ENCODE measurements at places on chromosomes 4 and X. TPM values are rescaled to one million over a fixed set of nuclear protein-coding genes. Genes with fewer than 3 reads are reported as not detected.

- H3K27me3 ChIP-seq: peaks cover 6% of the 10 kb centered on the region
- H3K36me3 ChIP-seq: no peaks in the 10 kb centered on the region
- H3K27ac ChIP-seq: no peak overlapping the region
- no peak overlapping the region for H3K4me3 ChIP-seq
These were observed 132.6 kb upstream of the ANK2 start for GRCh38 chr4:112916868-112917267.

GRCh38 chr4:1539859-1540600 lies 133.8 kb upstream of the NKX1-1 start:
- H3K36me3 ChIP-seq: no peaks in the 10 kb centered on the region
- H3K27ac ChIP-seq: no peak overlapping the region
- DNase-seq: no peak
- no peak overlapping the region for H3K4me3 ChIP-seq
- H3K4me1 ChIP-seq: no peaks in the 10 kb centered on the region

DNA sequence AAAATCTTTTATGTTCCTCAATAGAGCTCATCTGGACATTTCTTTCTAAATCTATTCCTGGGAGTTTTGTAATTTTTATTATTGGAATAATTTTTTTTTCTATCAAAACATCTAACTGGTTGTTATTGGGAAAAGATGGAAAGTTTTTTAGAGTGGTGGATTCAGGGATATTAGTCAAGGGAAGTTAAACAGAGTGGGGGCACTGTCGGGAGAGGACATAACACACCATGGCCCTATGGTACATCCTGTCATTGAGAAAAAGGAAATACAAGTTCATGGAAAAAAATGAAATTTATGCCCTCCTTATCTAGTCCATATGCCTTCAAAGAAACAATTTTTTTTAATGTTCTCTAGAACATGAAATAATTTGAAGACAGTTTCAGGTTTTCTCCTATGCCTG lies 96.3 kb upstream of the TSPAN5 start:
- H3K36me3 ChIP-seq: no peaks in the 10 kb centered on the region
- DNase-seq: no peak
- no peak overlapping the region for H3K27ac ChIP-seq
- no peaks in the 10 kb centered on the region for H3K4me1 ChIP-seq
- H3K27me3 ChIP-seq: no peaks in the 10 kb centered on the region

GRCh38 chr4:60461551-60461950 lies 738.6 kb upstream of the ADGRL3 start:
- no peak overlapping the region for H3K27ac ChIP-seq
- no peaks in the 10 kb centered on the region for H3K36me3 ChIP-seq
- no peaks in the 10 kb centered on the region for H3K4me1 ChIP-seq
- DNase-seq: no peak

DNA sequence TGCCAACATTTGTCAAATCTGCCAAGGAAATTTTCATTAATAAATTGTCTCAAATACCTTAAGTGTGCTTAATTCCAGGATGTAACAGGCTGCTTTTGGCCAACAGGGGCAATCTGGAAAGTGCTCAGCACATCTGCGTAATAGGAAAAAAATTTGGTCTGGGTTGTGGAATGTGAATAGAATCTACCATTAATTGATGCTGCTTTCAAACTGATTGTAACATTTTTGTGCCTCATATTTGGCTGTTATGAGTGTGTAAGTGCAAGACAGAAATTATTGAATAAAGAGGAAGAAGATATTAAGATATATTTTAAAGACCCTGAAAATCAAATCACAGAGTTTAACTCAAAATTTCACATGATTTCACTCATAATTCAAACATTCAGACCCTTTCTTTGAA lies 41.1 kb downstream of the REELD1 start:
- no peak overlapping the region for H3K27ac ChIP-seq
- H3K4me3 ChIP-seq: no peak overlapping the region
- H3K27me3 ChIP-seq: no peaks in the 10 kb centered on the region
- peaks cover 8% of the 10 kb centered on the region for H3K36me3 ChIP-seq
- no peak for DNase-seq

DNA sequence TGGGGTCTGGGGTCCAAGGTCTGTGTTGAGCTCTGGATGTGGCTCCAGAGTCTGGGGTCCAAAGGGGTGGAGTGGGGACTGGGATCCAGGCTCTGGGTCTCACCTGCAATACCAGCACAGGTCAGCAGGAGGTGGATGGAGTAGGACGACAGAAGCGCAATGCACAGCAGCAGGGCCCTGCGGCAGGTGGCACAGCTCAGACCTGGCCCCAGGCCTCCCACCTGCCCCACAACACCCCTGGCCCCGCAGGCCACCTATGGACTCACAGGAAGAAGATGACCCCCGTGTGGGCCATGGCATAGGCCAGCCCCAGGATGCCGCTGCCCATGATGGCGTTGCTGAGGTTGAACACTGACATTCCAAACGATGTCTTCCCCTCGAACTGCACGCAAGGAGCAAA lies 3.4 kb downstream of the SLC38A5 start:
- peak; percentile 62 for DNase-seq
- peaks cover 35% of the 10 kb centered on the region for H3K4me1 ChIP-seq
- peak overlapping the region; percentile 66 for H3K27ac ChIP-seq
- peak overlapping the region; percentile 96 for H3K4me3 ChIP-seq
- peaks cover 55% of the 10 kb centered on the region for H3K36me3 ChIP-seq
- H3K27me3 ChIP-seq: no peaks in the 10 kb centered on the region

- H3K4me1 ChIP-seq: no peaks in the 10 kb centered on the region
- H3K4me3 ChIP-seq: no peak overlapping the region
- no peak for DNase-seq
- no peak overlapping the region for H3K27ac ChIP-seq
- no peaks in the 10 kb centered on the region for H3K27me3 ChIP-seq
These were observed 43.4 kb downstream of the ZNF182 start for GRCh38 chrX:47960406-47960805.

GRCh38 chr4:146191766-146192458 lies 16.4 kb downstream of the LSM6 start:
- no peaks in the 10 kb centered on the region for H3K4me1 ChIP-seq
- H3K27me3 ChIP-seq: no peaks in the 10 kb centered on the region
- DNase-seq: no peak
- H3K27ac ChIP-seq: no peak overlapping the region

GRCh38 chr4:140719022-140719421 lies 37.2 kb downstream of the TBC1D9 start:
- H3K27me3 ChIP-seq: peaks cover 1% of the 10 kb centered on the region
- no peak for DNase-seq
- H3K4me3 ChIP-seq: no peak overlapping the region

DNA sequence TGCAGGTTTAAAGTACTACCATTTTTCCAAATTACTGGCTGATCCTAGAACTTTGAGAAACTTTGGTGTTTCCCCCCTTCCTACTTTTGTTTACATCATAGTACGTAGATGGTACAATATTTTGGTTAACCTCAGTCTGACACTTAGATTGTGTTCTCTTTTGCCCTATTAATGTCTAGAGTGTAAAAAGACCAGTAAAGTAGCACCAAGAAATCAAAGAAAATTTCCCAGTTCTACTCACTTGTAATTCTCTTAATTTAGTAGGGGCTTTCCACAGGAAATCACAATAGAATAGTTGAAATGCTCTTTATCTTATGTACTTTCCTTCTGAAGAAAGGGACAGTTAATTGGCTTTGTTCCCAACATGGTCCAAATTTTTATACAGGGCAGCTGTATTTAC lies 51.6 kb downstream of the NFKB1 start:
- no peak for DNase-seq
- peaks cover 38% of the 10 kb centered on the region for H3K4me1 ChIP-seq
- H3K27me3 ChIP-seq: no peaks in the 10 kb centered on the region

DNA sequence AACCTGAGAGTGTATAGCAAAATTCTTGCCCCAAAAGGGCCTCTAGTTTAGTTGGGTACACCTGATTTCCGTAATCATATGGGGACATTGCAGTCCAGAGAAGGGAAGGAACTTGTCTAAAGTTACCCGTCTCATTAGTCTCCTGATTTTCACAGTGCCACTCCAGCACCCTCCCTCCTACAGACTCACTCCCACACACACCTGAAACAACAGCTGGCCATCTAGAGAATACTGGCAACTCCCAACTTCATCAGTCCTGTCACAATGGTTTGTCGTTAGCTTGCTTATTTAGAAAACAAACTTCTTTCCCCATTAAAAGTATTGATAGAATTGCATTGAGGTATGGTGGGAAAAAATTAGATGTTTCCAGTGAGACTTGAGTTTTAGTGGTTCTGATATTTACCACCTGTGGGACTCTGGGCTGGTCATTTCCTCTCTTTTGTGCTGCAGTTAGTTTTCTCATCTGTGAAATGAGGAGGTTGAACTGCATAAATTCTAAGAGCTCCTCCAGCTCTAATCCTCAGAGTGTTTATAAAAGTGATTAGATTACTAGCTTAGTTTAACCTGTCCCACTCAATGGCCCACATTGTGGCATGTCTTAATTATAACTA lies 1.7 kb downstream of the IL13RA1 start:
- peaks cover 2% of the 10 kb centered on the region for H3K4me1 ChIP-seq
- H3K36me3 ChIP-seq: no peaks in the 10 kb centered on the region
- peaks cover 32% of the 10 kb centered on the region for H3K27me3 ChIP-seq
- H3K4me3 ChIP-seq: no peak overlapping the region
- H3K27ac ChIP-seq: no peak overlapping the region
- DNase-seq: no peak

DNA sequence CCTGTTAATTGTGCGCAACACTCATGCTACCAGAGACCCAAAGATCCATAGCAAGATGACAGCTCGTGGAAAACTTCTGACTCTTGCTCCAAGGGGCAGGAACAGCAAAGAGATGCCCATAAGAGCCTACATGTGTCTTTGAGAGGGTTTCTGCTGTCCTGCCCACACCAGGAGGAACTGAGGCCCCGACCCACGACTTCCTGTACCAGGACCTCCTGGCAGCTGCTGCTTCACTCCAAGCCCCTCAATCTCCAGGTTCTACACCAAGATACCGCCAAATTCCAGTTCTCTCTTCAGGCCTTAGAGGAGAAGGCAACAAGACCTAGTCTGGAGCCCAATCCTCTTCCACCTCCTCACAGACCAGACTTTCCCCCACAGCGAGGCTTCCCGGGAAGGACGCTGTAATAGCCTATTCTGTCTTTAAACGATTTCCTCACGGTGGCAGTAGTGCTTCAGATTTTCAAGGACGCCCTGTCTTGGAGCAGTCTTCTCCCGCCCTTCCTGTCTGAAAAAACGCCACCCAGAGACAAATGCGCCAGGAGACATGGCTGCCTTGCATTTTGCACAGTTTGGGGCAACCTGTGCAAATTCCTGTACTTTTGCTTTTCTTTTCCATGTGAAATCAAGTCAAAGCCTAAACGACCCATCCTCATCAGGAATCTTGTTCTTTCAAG lies 230.2 kb upstream of the STK26 start:
- no peak overlapping the region for H3K27ac ChIP-seq
- H3K4me1 ChIP-seq: no peaks in the 10 kb centered on the region
- H3K4me3 ChIP-seq: no peak overlapping the region
- H3K36me3 ChIP-seq: peaks cover 33% of the 10 kb centered on the region

GRCh38 chr4:152848508-152848907 lies 68.8 kb downstream of the ARFIP1 start:
- no peaks in the 10 kb centered on the region for H3K27me3 ChIP-seq
- no peak overlapping the region for H3K4me3 ChIP-seq
- DNase-seq: no peak

- no peak for DNase-seq
- H3K27ac ChIP-seq: no peak overlapping the region
- no peaks in the 10 kb centered on the region for H3K4me1 ChIP-seq
- no peak overlapping the region for H3K4me3 ChIP-seq
These were observed 1232.0 kb downstream of the STIM2 start for GRCh38 chr4:28092610-28093009.

- no peaks in the 10 kb centered on the region for H3K36me3 ChIP-seq
- no peak for DNase-seq
- H3K4me1 ChIP-seq: no peaks in the 10 kb centered on the region
- H3K27ac ChIP-seq: no peak overlapping the region
- no peak overlapping the region for H3K4me3 ChIP-seq
These were observed 307.0 kb downstream of the FSTL5 start for GRCh38 chr4:161856711-161857326.

DNA sequence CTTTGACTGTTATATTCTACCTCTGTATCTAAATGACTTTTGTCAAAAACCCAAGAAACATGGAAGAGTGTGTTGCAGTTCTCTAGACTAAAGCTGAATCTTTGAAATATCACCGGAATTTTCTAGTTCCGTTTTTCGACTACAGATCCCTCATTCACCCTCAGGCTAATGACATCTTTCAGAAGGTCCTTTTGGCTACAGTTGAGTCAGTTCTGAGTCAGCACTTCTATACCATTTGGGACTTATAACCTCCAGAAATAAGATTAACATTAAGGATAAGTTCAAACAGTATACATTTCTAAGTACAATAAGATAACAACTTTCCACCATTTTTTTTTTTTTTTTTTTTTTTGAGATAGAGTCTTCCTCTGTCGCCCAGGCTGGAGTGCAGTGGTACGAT lies 331.0 kb upstream of the CPXCR1 start:
- DNase-seq: no peak
- H3K4me3 ChIP-seq: no peak overlapping the region
- no peaks in the 10 kb centered on the region for H3K27me3 ChIP-seq
- no peak overlapping the region for H3K27ac ChIP-seq

DNA sequence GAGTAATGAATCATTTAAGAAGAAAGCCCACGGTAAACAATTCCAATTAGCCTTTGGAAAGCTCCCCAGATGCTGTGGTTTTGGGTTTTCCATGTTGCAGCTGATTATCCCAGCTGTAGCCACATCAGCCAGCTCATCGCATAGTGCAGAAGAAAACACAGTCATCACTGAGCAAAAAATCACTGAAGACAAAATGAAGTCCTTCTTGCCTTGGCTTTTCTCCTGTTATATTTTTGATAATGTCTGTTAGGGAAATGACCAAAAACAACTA lies 193.0 kb upstream of the C1QTNF7 start:
- peaks cover 2% of the 10 kb centered on the region for H3K27me3 ChIP-seq
- H3K27ac ChIP-seq: no peak overlapping the region
- no peak overlapping the region for H3K4me3 ChIP-seq

DNA sequence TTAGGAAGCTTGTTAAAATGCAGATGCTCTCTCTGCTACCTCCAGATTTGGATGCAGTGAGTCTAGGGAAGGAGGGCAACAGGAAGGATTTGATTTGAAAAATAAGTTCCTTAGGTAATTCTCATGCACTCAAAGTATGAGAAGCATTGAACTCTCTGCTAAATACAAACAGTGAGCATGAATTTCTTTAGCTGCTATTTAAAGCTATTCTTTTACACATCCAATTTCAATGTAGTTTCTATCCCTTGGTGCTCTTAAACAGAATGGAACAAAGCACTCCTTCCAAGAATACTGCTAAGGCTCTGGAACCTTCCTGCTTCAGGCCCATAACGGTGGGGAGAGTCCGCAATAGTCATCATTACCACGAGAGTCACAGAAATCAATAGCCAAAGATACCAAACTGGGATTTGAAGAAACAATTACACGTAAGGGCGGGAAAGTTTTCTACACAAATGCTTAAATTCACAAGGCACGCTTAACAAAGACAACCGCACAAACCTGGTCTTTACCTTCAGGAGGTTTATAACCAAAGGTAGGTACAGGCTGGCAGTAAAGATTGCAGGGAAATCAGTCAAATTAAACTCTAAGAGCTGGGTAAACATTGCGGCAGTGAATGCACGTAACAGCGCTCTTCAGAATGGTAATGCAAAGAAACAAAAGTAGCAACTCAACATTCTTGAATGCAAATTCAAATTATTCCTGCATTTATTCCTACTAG lies 123.2 kb upstream of the NAP1L5 start:
- peaks cover 14% of the 10 kb centered on the region for H3K36me3 ChIP-seq
- DNase-seq: peak; percentile 51
- H3K4me1 ChIP-seq: peaks cover 48% of the 10 kb centered on the region
- H3K4me3 ChIP-seq: peak overlapping the region; percentile 78
- H3K27me3 ChIP-seq: peaks cover 2% of the 10 kb centered on the region
- H3K27ac ChIP-seq: no peak overlapping the region

Gene CT45A10
- total RNA-seq: not detected

Gene RPA4
- 0.78 TPM for total RNA-seq

Gene SEC31A
- total RNA-seq: 125 TPM

Gene ARX
- not detected for total RNA-seq

Data from activated CD4-positive, alpha-beta T cell treated with anti-CD3 and anti-CD28 coated beads, Interleukin-2, amount 10 ng/mL, durations not matched to agents 24 days and 14 days (primary cell).